Ureter (tissue), 1 donor: ENCODE measurements at places on chromosomes 7 and 10. TPM values are rescaled to one million over a fixed set of nuclear protein-coding genes. Genes with fewer than 3 reads are reported as not detected.

OSBPL3 gene
- 49.7 TPM for total RNA-seq

FAM241B gene
- 5.6 TPM for total RNA-seq

METTL27 gene
- 14.4 TPM for total RNA-seq

FZD8 gene
- total RNA-seq = 2.6 TPM

PKD2L1 gene
- total RNA-seq = 0.16 TPM

HIPK2 gene
- total RNA-seq = 48.2 TPM

TMEM26 gene
- 4.1 TPM for total RNA-seq

HABP2 gene
- total RNA-seq = 0.23 TPM

CTNNA3 gene
- 1.1 TPM for total RNA-seq

FBXW4 gene
- total RNA-seq = 94.5 TPM

STEAP1B gene
- 0.73 TPM for total RNA-seq

DNA sequence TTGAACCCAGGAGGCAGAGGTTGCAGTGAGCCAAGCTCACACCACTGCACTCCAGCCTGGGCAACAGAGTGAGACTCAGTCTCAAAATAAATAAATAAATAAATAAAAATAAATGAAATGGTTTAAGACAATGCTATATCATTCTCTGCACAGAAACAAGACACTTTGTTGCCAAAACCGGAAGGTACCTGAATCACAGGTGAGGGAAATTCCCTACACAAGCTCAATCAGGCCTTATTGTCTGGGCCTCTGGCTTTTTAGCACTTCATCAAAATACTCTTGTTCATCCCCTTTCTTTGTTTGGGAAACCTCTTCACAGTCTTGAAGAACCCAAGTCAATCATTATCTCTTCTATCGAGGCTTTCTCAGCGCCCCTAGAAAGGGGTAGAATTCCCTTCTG is 166.1 kb upstream of the NPSR1 start:
- no peak for DNase-seq

GRCh38 chr10:64619102-64619501 is 1097.9 kb downstream of the REEP3 start:
- DNase-seq = no peak

DNA sequence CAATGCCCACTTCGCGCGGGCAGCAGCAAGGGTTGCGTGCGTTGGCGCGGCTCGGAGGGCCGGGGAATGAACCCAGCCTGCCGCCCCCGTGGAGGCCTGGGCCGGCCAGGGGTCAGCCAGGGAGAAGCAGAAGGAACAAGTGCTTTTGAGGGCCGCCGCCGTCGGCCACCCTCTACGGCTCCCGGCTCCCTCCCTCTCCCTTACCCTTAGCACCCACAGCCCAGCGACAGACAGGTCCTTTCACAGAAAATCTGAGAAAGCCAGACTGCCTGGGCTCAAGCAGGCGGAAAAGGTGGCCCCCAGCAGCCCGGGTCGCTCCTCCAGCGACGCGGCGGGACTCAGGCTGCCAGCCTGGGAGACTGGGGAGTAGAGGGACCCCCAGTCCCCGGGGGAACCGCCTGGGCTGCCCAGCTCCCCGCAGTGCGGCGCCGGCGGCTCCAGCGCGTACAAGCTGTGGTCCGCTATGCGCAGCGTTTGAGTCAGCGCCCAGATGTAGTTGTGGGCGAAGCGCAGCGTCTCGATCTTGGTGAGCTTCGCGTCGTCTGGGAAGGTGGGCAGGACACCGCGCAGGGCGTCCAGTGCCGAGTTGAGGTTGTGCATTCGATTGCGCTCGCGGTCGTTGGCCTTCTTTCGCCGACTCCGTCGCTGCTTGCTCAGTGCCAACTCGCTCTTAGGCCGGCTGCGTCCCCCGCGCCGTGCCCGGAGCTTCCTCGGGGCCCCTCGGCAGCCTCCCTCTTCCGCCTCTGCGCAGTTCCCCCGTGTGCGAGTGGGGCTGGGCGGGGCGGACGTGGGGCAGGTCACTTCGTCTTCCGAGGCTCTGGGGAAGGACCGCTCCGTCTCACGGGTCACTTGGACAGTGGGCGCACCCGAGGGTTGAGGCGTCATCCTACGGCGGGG is 815 bp downstream of the NEUROG3 start:
- DNase-seq = no peak

- DNase-seq = no peak
These were observed 41.5 kb upstream of the GATA3 start for GRCh38 chr10:8013006-8013405.

GRCh38 chr7:149071641-149072437 is 18.7 kb downstream of the ZNF786 start:
- no peak for DNase-seq

DNA sequence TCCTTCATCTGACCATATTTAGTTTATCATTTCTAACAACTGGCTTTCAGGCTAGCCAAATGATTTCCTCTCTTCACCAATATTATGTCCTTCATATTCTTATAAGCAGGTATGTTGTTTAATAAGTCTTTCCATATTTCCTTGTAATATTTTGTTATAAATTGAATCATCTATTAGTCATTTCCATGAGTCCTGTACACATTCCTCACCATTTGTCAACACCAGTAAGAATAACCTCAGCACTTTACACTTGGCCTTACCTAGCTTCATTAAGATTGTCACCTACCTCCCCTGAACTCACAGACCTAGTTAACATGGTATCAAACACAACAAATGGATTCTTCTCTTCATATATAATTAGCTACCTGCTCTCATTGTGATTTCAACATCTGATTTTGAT is 282.3 kb downstream of the SEMA3D start:
- DNase-seq = no peak

DNA sequence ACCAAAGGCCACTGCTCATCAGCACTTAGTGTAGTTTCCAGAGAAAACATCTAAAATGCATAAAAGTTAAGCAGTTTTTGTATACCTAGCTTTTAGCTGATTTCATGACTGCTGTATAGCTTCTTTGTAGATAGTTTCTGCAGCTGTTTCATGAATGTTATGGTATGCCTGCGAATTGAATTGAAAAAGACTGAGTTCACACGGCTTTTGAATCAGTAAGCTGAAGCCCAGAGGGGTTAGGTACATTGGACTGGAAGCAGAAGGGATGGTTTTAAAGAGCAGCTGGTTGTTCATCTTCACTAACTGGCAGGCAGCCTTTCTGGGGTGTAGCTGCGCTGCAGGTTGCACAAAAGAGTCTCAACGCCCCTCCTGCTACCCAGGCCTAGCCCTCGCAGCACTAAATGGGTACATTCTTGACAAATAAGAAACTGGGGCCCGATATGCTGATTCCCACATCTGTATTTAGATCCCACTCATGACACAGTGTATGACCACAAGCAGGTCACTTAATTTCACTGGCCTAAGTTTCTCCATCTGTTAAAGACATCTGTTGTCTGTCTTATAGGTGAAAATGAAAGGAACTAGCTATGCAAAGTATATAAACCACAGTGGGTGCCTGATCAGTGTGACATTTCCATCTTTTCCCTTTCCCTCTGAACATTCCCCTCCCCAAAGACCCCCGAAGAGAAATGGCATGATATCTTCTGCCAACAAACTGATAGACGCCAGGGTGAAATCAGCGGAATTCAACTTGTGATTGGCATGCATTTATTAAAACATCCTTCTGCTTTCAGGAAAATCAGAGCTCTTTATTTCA is 85.9 kb upstream of the AGBL3 start:
- no peak for DNase-seq

- peak; percentile 48 for DNase-seq
These were observed 1.3 kb downstream of the PDZD8 start for GRCh38 chr10:117373823-117374505.

DNA sequence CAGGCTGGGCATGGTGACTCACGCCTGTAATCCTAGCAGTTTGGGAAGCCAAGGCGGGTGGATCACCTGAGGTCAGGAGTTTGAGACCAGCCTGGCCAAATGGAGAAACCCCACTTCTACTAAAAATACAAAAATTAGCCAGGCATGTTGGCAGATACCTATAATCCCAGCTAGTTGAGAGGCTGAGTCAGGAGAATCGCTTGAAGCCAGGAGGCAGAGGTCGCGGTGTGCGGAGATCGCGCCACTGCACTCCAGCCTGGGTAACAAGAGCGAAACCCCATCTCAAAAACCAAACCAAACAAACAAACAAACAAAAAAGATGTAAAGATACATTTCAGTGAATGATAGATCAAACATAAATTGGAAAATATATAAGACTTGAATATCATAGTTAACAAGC is 105.9 kb downstream of the PLPP4 start:
- no peak for DNase-seq

- DNase-seq = no peak
These were observed 38.8 kb downstream of the SVOPL start for GRCh38 chr7:138662076-138662990.

DNA sequence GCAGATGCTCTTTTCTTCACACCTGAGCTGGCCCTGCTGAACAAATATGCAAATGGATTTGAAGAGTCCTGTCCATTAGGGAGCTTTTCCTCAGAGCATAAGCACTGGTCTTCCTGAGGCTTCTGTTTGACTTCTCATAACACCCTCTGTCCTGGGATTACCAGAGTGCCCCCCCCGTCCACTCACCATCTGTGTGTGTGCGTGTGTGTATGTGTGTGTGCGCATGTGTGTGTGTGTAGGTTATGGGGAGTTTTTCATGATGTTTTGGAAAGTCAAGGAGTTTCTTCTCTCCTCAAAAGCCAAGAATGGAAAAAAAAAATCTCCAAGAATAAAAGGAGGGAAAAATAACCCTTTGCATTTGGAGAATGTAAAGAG is 57.7 kb upstream of the COMTD1 start:
- DNase-seq = no peak

DNA sequence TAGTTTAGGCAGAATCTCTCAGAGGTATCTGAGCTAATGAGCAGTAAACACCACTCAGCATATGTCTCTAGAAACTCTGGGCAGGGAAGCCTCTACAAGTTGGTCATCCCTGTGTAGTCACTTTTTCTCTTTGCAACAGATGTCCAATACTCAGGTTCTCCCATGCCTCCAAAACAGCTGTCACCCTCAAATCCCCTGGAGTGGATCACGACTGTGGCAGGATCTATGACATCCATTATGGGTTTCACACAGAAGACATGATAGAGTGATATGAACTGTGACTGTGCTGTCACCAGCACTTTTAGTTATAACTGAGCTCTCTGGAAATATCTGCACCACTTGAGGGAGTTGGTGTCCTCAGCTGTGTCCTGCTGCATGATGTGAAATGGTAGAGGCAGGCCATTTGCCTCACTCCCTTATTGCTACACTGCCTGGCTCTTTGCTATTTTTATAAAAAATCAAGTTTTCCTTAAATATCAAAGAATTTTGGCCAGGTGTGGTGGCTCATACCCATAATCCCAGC is 24.1 kb upstream of the ZNRF2 start:
- no peak for DNase-seq

GRCh38 chr7:121961089-121961867 is 88.3 kb downstream of the PTPRZ1 start:
- DNase-seq = no peak

- DNase-seq = no peak
These were observed 76.7 kb upstream of the MKX start for GRCh38 chr10:27822301-27822700.

GRCh38 chr7:143130541-143130940 is 1.3 kb upstream of the PIP start:
- DNase-seq = no peak

DNA sequence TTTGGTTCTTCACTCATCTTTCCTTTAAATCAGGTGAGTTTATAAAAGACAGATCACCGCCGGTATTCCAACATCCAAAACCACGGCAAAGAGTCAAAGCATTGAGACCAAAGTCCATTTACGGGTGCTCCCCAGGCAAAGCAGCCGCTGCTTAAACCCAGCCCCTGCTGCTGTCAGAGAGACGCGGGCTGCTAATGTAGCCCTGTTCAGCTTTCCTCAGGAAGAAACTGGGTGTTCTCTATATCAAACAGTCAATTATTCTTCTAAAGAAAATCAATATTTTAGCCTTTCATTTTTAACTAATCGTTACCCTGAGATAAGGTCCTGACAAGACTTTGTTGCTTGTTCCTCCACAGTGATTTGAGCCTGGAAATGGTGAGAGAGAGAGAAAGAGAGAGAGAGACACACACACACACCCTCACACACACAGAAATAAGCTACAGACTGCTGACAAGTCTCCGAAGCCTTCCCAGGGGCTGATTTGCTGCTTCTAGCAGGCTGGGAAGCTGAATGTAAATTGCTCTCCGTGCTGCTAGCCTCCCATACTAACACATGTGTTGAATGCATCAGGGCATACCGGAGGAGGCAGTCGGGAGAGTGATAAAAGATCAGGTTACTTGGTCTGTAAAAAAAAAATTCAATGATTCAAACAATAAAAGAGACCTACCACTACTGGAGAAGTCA is 183.0 kb upstream of the ANK3 start:
- DNase-seq = no peak

DNA sequence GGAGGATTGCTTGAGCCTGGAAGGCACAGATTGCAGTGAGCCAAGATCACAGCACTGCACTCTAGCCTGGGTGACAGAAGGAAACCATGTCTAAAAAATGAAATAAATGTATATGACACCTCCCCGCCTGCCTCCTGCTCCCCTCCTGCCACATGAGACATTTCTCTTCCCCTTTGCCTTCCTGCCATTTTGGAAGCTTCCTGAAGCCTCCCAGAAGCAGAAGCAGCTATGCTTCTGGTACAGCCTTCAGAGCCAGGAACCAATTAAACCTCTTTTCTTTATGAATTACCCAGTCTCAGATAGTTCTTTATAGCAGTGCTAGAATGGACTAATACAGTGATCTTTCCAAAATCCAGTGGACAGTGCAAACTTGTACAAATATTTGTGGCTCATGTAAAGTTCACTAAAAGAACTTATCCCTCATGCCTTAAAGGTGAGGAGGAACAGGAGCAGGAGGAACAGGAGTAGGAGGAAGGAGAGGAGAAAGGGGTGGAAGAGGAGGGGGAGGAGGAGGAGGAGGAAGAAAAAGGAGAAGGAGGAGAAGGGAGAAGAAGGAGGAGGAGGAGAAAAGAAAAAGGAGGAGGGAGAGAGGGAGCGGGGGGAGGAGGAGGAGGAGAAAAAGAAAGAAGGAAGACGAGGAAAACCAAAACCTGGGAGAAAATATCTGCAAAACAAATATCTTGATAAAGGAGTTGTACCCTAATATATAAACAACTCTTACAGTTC is 2.8 kb upstream of the ABI1 start:
- DNase-seq = no peak

DNA sequence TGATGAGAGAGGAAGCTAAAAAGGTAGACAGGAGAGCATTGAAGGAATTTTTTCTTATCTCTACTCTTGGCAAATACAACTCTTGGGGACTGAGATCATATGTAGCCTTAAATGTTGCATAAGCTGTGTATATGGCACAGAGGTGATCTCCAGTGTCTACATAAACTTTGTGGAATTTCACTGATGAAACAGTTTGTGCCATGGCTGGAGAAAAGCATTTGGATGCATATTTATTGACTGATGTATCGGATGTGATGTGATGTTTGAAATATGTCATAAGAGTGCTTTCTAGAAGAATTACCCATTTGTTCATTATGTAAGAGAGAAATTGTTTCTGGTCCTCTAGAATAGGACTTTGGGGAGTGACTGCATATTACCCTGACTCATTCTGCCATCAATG is 244.9 kb upstream of the LRRTM3 start:
- DNase-seq = no peak

GRCh38 chr10:78596556-78596955 is 472.2 kb upstream of the ZMIZ1 start:
- DNase-seq = peak; percentile 22
